MM.1S (cell line): ENCODE measurements at places on chromosomes 4 and X.

DNA sequence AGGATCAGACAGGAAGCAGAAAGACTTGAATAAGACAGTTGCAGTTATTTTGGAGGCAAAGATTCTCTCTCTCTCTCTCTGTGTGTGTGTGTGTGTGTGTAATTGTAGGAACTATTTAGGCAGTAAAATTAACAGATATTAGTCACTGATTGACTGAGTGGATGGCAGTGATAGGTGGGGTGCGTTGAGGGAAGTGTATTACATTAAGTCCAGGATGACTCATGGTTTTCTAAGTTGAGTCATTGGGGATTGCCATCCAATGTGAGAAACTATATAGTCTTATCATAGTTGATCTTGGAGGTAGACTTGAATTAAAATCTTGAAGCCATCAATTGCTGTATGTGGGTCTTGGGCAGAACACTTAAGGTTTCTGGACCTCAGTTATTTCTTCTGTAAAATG is 75.4 kb downstream of the AR start:
- DNase-seq = no peak

DNA sequence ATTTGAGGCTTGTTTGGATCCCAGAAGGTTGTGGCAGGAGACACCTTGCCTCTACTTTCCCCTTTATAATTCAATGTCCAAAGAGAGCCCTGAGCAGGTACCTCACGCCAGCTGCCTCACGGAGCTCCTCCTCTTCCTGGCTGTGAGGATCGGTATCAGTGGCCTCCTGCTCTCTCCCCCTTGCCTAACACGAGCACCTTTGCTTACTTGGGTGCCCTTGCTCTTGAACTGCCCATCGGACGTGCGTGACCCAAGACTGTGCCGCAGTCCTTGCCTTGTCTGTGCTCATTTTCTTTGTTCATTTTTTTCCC is 27.8 kb upstream of the MSANTD1 start:
- no peak for DNase-seq

GRCh38 chr4:125985856-125986255 is 671.1 kb downstream of the FAT4 start:
- DNase-seq = peak; percentile 89

DNA sequence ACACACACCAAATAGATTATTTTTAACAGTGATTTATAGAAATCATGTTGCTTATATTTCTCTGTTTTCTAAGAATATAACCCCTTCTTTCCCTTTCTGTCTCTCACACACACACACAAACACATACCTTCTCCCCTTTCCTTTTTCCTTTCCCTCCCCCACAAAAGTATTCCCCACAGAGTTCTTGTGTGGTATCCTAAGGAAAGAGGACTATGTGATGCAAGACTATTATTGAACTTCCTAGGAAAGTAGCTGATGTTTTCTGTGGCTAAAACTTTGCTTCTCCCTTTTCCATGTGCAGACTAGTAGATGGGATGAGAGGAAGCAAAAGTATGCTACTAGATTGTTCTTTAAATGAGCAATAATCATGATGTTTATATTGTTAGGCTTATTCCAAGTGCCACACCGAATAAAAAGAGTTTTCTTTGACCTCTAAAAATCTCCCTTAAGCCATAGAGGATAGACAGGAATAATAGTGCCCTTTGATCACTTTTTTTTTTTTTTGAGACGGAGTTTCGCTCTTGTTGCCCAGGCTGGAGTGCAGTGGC is 38.7 kb downstream of the CPEB2 start:
- DNase-seq = no peak

- DNase-seq = no peak
These were observed 180.7 kb upstream of the IL15 start for GRCh38 chr4:141455651-141456050.

DNA sequence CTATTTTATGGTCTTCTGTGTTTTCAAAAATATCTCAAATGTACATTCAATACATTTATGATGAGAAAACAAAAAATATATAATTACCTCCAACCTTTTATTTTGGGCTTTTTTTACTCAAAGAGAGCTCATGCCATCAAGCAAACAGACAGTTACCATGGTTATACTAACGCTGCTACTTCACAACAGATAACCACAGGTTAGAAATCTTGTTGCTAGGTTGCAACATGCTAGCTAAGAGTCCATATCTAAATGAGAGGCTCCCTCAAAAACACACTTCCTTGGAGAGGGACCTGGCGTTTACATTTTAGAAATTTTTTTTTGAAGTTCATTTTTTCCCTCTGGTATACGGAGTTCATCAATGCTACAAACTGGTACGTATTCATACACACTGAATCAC is 44.3 kb downstream of the TBC1D9 start:
- no peak for DNase-seq

GRCh38 chr4:184899261-184900134 is 73.7 kb upstream of the ACSL1 start:
- DNase-seq = no peak

DNA sequence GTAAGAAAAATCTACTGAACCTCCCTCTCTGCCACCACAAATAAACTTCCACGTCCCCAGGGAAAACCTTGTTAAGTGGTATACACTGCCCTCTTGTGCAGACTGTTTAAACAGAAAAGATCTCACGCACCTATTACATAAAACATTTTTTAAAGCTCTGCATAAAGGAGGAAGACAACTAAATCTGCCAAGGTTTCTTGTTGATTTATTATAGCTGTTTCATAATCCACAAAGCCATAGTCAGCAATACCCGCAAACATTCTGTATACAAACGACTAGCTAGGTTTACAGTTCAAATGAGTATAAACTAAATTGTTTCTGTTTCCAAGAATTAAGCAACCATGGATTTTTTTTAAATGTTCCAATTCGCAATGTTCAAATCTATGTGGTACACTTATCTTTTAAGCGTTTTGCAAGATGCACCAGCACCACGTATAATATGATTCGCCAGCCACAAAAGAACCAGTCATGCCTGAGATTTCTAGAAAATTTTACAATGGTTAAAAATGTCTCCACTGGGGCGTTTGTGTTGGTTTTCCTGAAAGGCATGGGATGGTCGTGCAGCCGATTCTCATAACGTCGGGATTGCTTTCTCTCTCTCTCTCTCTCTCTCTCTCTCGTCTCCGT is 164.6 kb downstream of the PRKX start:
- no peak for DNase-seq

DNA sequence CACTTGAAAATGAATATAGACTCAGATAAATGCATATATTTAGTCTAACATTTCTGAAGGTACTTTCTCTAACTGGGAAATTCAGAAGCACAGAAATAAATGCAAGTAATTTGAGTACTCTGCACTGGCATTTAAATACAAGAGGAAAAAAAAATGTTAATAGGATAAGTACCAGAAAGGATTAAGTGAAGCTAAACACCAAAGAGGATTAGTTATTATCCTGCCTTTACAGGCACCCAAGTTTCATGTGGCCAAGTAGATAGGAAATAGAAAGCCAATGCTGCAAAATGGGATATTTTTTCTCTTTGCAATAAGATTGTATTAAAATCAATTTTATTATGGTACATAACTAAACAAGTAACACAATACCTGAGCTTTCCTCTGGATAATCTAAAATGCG is 762.5 kb downstream of the PCDH7 start:
- no peak for DNase-seq

DNA sequence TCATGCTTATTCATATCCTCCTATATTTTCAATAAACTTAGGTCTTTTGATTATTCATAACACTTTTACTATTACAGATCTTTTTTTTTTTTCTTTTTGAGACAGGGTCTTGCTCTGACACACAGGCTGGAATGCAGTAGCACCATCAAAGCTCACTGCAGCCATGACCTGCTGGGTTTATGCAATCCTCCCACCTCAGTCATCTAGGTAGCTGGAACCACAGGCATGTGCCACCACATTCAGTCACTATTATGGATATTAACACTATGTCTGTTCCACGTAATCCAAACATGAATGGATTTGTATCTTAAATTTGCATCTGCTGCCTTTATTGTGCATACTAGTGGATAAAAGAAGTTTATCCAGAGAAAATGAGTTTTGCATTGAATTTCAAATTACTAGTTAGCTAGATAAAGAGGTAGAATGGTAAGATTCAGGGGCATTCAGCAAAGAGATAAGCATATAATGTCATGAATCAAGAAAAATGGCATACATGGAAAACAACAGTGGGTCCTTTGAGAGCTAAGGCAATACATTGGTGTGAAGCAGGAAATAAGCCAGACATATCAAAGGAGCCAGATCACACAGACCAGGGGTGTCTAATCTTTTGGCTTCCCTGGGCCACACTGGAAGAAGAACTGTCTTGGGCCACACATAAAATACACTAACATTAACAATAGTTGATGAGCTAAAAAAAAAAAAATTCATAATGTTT is 13.9 kb downstream of the ANAPC10 start:
- no peak for DNase-seq

DNA sequence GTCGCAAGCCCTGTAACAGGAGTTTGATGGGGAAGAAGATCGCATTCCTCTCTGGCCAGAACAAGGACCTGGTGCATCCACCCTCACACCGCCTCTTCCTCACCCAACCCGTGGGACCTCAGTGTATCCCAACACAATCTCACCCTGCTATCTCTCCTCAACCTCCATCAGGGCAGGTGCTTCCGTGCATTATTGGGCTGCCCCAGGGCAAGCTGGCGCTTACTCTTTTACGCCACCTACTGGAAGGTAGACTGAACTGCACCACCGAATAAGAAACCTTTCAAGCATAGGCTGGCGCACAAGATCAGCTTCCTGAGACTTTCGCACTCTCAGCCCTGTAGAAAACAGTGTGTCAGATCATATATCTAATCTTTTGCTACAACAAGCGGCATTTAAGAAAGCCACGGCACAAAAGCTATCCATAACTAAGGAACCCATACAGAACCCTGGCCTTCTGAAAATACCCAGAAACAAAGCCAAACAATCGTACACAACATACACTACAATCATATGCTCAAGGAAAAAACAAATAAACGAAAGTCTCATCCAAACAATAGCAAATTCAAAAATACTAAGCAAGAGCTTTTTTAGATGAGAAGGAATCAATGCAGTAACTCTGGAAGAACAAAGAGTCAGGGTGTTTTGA is 209.3 kb downstream of the UGT8 start:
- peak; percentile 70 for DNase-seq

DNA sequence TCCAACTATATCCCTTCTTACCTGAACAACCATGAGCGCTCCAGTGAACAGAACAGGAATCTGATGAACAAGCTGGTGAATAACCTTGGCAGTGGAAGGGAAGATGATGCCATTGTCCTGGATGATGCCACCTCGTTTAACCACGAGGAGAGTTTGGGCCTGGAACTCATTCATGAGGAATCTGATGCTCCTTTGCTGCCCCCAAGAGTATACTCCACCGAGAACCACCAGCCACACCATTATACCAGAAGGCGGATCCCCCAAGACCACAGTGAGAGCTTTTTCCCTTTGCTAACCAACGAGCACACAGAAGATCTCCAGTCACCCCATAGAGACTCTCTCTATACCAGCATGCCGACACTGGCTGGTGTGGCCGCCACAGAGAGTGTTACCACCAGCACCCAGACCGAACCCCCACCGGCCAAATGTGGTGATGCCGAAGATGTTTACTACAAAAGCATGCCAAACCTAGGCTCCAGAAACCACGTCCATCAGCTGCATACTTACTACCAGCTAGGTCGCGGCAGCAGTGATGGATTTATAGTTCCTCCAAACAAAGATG is 870.2 kb downstream of the ADGRL3 start:
- DNase-seq = no peak

DNA sequence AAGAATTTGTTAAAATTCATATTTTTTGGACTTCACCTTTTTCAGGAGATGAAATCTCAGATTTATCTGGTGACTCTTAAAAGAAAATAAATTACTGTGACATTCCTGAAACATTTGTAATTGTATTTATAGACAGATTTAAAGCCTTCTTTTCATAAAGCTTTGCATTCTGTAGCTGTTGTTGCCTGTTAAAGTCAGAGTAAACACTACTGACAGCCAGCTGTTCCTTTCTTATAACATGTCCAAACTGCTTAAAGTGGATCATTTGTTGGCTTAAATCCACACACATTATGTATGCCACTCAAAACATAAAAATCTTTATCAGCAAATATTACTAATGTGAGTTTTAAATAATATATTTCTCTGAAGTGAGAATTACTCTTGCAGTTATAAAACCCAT is 157.5 kb downstream of the TECRL start:
- no peak for DNase-seq

GRCh38 chrX:7444967-7445366 is 297.0 kb upstream of the PUDP start:
- DNase-seq = peak; percentile 76

DNA sequence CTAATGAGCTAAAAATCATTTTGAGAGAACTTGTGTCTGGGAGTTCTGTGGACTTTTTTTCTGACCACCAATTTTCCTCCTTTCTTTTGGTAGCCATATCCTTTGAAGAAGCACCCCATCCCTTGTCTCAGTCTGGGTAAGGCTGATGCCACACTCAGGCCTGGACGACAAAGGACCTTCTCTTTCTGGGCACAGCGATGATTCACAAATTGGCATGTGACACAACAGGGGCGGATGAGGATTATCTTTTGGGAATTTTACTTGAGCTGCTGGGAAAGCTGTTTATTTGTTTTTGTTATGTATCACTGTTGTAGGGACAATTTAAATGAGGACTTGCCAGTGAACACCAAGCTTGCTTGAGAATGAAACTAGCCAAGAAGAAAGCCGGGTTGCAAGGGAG is 233.4 kb upstream of the HAND2 start:
- DNase-seq = no peak

GRCh38 chr4:111464251-111465045 is 680.8 kb upstream of the FAM241A start:
- no peak for DNase-seq

DNA sequence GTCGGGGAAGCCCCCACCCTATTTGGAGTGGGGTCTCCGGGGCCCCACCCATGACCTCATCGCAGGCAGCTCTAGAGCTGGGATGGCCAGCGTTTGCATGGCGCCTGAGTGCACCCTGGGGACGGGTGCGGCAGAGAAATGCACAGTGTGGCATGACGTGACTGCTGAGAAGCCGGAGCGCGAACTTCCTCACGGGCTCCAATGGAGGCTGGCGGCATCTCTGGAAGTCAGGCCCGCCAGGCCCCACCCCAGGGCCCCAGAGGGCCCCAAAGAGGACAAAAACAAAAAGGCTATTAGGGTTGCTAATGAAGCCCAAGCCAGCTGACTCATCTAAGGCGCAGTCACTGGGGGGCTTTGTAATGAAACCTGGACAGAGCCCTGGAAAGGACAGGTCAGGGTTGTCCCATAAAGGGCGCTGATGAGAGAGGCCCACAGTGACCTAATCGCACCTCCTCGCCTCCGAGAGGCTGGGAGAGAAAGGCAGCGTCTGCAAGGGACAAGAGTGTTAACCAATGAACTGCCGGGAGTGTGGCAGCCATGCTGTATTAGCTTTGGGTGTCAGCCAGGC is 86.0 kb upstream of the C1QTNF7 start:
- no peak for DNase-seq

DNA sequence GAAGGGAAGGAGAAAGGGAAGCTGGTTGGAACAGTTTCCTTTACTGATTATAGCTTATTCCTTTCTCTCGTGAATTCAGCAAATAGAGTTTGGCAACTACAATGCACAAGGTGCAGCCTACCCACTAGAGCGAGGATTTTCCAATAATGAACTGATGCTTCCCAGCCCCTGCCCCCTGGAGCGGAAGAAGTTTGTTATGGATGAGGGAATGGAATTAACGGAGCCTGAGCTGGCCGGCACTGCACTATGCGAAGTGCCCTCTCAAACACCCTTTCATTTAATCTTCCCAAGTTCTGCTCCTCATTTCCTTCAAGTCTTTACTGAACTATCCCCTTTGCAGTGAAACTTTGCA is 42.5 kb upstream of the CBR4 start:
- no peak for DNase-seq

GRCh38 chr4:148442832-148443511 is 758 bp upstream of the NR3C2 start:
- DNase-seq = no peak
